ENCODE measurements at places on chromosomes 16 and 17.

- H3K27ac ChIP-seq, result peak overlapping the region; percentile 20
- H3K4me1 ChIP-seq, result peaks cover 15% of the 10 kb centered on the region
- DNase-seq, result peak; percentile 74
- H3K4me3 ChIP-seq, result no peak overlapping the region
- no peaks in the 10 kb centered on the region for H3K36me3 ChIP-seq
These were observed 45.0 kb upstream of the SMURF2 start for GRCh38 chr17:64707050-64707591.

DNA sequence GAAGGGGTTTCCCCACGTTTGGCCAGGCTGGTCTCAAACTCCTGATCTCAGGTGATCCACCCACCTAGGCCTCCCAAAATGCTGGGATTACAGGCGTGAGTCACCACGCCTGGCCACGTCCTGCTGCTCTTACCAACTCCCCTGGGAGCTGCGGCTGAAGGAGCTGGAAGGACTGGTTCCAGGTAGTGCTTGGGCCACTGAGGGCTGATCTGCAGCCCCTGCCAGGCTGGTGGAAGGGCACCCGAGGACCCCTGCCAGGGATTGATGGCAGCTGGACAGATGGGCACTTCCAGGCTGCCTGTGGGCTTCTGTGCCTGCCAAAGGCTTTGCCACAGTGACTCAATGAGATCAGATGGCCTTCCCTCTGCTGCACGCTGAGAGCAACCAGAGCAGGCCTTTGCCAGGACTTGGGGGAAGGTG, 2.3 kb downstream of the OXLD1 start:
- no peak for DNase-seq
- H3K27ac ChIP-seq, result no peak overlapping the region
- H3K36me3 ChIP-seq, result no peaks in the 10 kb centered on the region
- peaks cover 16% of the 10 kb centered on the region for H3K4me1 ChIP-seq
- H3K4me3 ChIP-seq, result no peak overlapping the region
- no peaks in the 10 kb centered on the region for H3K27me3 ChIP-seq

- no peak overlapping the region for H3K27ac ChIP-seq
- H3K36me3 ChIP-seq, result no peaks in the 10 kb centered on the region
- peaks cover 41% of the 10 kb centered on the region for H3K4me1 ChIP-seq
- DNase-seq, result no peak
- no peak overlapping the region for H3K4me3 ChIP-seq
- peaks cover 83% of the 10 kb centered on the region for H3K27me3 ChIP-seq
These were observed 2.0 kb downstream of the HOXB8 start for GRCh38 chr17:48612854-48613691.

GRCh38 chr16:66044089-66044488, 322.4 kb upstream of the CDH5 start:
- H3K4me3 ChIP-seq, result no peak overlapping the region
- DNase-seq, result no peak
- no peak overlapping the region for H3K27ac ChIP-seq

Measured in thyroid gland (tissue), 4 donors.